Naive B cell (primary cell): ENCODE measurements at places on chromosomes 16 and 17.

GRCh38 chr17:67619555-67619954, 98.2 kb upstream of the NOL11 start:
- no peak for DNase-seq

- no peak for DNase-seq
Measured at GRCh38 chr16:766820-767640, 6.5 kb downstream of the MSLN start.

GRCh38 chr17:38428112-38428642, at the start of gene ARHGAP23:
ARHGAP23 (plus strand) TSS chr17:38428464; CDS start chr17:38428486, 22 bp downstream.
- peak; percentile 29 for DNase-seq

- no peak for DNase-seq
Measured at GRCh38 chr16:58727028-58727781, 6.9 kb downstream of the GOT2 start.

DNA sequence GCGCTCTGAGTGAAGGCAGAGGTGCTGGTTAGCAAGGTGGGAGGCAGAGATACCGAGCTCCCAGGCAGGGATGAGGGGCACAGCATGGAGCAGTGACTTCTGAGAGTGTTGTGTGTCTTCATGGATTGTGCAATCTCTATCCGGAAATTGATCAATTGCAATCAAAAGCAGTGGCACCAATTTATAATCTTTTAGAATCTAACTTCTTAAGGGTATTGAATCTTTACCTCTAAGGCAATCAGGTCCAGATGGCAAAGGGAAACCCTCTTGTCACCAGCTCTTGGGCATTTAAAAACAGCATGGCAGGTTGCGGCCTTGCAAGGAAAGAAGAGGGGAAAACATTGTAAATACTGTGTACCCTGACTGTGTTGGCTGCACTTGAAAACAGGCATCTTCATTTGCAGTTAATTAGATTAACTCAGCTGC, 58.0 kb upstream of the MRTFB start:
- no peak for DNase-seq

DNA sequence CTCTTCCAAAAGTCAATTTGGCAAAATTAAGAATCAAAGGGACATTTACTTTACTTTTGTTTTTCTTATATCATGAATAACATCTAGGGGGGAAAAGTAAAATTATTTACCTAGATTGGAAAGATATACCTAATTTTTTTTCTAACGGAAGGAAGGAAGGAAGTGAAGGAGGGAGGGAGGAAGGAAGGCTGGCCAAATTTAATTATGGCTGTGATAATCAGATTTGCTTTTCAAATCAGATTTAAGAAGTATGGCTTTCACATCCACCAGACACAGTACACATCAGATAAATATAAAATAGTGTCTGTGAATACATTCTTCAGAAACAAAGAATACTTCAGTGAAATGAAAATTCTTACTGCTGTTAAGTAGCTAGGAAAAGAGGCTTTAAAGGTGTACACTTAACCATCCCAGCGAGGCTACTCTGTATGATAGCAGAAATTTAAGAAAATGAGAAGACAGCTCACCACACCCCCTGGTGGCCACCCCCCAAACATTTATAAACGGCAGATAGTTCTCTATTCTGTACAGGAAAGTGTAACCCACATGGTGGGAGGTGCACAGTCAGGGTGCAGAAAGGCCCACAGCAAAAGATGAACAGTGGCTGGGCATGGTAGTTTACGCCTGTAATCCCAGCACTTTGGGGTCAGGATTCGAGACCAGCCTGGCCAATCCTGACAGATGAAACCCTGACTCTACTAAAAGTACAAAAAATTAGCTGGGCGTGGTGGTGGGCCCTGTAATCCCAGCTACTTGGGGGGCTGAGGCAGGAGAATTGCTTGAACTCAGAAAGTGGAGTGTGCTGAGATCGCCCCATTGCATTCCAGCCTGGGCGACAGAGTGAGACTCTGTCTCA, 150.8 kb downstream of the SSH2 start:
- DNase-seq = peak; percentile 78
